ENCODE measurements at places on chromosomes 16 and 17.

GRCh38 chr17:41812381-41813151, at the start of gene FKBP10:
Gene FKBP10, plus strand, starts transcription at chr17:41813004. Its CDS starts 31 bp downstream, at chr17:41813035.
- DNase-seq = no peak

DNA sequence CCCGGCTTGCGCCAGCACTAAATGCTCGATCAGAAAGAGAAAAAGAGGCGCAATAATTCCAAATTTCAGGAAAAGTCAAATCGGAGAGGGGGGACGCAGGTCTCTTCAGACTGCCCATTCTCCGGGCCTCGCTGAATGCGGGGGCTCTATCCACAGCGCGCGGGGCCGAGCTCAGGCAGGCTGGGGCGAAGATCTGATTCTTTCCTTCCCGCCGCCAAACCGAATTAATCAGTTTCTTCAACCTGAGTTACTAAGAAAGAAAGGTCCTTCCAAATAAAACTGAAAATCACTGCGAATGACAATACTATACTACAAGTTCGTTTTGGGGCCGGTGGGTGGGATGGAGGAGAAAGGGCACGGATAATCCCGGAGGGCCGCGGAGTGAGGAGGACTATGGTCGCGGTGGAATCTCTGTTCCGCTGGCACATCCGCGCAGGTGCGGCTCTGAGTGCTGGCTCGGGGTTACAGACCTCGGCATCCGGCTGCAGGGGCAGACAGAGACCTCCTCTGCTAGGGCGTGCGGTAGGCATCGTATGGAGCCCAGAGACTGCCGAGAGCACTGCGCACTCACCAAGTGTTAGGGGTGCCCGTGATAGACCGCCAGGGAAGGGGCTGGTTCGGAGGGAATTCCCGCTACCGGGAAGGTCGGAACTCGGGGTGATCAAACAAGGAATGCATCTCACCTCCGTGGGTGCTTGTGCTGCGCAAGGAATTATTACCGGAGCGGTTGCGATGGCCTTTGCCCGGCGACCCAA, 4.0 kb upstream of the DLX4 start:
- no peak for DNase-seq

DNA sequence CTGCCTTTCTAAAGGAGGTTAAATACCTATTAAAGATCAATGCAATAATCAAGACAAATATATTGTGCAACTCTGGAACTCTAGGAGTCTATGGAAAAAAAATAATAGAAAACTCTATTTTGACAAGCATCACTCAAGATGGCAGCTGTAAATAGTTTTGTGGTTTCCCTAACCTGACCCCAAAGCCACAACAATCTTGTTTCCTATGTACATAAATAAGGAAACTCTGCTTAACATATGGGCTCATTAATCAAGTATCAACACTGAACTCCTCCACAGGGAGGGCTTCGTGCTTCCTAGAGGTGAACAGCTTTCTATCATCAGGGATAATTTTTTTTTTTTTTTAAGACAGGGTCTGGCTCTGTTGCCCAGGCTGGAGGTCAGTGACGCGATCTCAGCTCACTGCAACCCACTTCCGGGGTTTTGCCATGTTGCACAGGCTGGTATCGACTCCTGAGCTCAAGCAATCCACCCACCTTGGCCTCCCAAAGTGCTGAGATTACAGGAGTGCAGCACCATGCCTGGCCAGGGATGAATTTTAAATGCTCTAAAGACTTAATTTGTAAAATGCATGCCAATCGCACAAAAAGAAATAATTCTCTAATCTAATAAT, 42.5 kb downstream of the ARHGAP17 start:
- DNase-seq = no peak

DNA sequence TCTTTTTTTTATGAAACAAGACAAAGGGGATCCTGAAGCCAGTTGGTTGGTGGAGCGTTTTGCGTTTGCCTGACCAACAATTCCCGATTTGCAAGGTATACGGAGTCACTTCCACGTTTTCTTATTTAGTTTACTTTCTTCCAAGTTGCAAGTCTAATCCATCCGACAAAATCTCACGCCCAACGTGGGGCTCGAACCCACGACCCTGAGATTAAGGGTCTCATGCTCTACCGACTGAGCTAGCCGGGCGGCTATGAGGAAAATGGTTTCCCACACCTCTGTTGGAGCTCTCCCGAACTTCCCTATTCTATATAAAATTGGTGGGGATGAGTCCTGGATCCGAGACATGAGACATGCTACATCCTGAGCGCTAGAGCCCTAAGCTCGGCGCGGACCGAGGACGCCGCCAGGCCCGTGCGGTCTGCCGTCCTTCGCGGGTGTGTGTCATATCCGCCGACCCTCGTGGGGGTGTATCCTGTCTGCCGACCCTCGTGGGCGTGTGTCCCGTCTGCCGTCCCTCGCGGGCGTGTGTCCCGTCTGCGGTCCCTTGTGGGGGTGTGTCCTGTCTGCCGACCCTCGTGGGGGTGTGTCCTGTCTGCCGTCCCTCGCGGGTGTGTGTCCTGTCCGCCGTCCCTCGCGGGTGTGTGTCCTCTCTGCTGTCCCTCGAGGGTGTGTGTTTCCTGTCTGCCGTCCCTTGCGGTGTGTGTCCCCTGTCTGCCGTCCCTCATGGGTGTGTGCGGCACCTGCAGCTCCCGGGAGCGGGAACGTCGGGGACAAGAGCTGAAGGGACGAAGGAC, 22.6 kb downstream of the ZNF213 start:
- DNase-seq = no peak

GRCh38 chr17:27888067-27888466, 5.1 kb downstream of the LYRM9 start:
- no peak for DNase-seq

DNA sequence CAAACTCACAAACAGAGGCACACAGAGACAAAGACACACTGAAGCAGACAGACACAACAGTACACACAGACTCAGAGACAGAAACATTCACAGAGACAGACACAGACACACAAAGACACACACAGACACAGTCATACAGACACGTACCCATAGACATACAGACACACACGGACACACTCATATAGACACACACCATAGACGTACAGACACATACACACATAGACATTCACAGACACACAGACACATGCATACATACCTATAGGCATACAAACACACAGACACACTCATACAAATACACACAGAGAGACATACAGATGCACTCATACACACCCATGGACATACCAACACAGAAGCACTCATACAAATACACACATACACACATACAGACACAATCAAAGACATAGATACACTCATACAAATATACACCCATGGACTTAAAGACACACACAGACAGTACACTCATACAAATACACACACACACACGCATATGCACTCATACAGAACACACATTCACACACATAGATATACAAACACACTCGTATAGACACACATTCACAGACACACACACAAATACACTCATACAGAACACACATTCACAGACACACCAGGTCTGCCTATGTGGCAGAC, 19.9 kb upstream of the MRTFB start:
- DNase-seq = no peak

GRCh38 chr16:73949574-73950320, 346.9 kb upstream of the PSMD7 start:
- no peak for DNase-seq

DNA sequence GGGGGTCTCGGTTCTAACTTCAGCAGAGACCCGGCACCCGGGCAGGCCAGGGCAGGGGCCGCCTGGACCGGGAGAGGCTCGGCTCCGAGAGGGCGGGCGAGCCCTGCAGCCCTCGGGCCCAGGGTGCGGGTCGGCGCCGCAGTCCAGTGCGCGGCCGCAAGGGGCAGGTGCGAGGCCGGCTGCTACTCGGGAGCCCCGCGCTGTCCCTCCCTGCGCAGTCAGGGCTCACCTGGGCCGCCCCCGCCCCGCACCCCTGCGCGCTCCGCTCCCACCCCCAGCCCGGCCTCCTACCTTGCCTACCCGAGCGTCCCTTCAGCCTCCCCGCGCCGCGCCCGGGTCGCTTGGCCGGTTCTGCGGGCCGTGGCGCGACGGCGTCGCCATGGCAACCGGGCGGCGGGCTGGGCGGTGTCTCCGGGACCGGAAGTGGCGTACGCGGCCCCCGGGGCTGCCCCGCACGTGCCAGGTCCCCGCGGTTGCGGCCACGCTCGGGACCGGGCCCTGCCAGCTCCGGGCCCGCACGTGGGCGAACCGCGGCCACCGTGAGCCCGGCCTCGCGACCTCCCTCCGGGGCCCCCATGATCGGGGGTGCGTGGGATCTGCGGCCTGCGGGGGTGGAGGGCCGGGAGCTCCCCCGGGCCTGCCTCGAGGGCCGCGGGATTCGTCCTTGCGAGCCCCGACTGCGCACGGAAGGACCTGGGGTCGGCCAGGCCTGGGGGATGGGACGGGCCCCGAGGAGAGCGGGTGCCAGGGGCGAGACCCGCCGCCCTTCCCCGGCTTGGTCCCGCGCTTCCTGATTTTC, at the start of gene CYB561:
Gene CYB561 (minus strand): TSS at position 353 of the 799 bp plus-strand sequence. CDS start 8,759 bp downstream, outside the sequence.
- DNase-seq = peak; percentile 91

DNA sequence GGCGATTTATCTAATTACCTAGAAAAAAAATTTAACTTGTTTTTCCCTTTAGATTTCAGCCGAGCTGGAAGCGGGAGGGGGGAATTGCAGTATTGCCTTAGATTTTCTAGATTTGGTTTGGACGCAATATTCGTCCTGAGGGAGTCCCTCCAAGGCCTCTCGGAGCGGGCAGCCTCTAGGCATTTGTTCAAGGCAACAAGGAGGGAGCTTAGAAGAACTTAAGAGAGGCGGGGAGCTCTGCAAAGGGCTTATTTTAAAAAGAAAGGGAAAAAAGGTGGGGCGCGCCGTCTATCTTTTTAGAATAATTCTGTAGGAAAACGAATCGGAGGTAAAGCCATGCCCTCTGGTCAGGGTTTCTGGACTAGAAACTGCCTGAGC, 407 bp upstream of the TMEM94 start:
- no peak for DNase-seq

- DNase-seq = no peak
Observed at GRCh38 chr17:76497979-76498875, 3.0 kb downstream of the RHBDF2 start.

DNA sequence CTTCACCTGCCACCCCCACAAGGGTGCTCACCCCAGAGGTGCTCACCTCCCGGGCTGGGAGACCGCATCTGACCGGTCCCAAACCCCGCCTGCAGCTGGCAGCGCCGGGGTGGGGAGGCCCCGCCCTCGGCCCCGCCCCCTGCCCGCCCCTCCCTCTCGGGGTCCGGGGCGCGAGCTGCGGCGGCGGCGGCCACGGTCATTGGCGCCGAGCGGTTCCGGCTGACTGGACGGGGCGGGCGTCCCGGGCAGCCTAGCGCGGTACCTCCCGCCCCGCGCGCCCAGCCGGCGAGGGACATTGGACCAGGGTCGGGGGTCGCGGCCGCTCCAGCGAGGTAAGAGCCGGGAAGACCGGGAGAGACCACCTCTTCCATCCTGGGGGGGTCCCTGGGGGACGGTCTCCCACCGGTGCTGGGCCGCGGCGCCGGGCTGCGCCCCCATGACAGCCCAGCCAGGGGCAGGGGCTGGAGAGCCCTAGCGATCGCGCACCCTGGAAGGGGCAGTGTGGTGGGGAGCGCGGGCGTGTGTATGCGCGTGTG, at the start of gene CACNG5:
Gene CACNG5 (plus strand): TSS at position 199 of the 536 bp plus-strand sequence. CDS start 42,216 bp downstream, outside the sequence.
- no peak for DNase-seq

- no peak for DNase-seq
Observed at GRCh38 chr16:74635303-74635702, 28.4 kb upstream of the GLG1 start.

DNA sequence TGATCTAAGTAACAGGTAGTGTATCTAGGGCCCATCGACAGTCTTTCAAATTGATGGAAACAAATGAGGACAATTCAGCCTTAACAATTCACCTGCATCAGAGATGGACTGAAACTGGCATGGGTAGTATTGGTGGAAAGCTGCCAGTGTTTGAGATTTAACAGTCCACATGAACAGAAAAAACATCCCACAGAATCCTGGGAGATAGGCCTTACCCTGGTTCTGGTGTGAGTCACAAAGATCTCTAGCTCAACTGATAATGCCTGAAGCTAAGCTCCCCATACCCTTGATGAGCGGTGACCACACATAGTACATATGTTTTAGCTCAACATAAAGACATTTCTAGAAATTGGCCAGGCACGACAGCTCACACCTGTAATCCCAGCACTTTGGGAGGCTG, 21.9 kb downstream of the CRK start:
- no peak for DNase-seq

DNA sequence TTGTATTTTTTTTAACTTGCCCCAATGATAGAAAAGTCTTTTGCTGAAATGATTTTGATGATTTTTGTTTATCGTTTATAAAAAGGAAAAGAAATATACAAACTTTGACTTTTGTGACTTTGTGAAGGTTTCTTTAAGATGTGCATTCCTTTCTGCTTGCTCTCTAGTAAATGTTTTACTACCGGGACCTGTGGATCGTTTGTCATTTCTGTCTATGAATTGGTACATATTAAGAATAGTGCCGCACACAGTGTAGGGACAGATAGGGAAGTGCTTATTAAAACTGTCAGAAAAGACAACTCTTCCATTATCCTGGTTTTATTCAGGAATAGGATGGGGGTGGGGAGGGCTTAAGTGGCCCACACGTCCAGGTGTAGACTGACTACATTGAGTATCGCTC, 8.1 kb upstream of the PSMC5 start:
- DNase-seq = no peak

GRCh38 chr16:24070851-24071250, 185.3 kb upstream of the CACNG3 start:
- peak; percentile 41 for DNase-seq

DNA sequence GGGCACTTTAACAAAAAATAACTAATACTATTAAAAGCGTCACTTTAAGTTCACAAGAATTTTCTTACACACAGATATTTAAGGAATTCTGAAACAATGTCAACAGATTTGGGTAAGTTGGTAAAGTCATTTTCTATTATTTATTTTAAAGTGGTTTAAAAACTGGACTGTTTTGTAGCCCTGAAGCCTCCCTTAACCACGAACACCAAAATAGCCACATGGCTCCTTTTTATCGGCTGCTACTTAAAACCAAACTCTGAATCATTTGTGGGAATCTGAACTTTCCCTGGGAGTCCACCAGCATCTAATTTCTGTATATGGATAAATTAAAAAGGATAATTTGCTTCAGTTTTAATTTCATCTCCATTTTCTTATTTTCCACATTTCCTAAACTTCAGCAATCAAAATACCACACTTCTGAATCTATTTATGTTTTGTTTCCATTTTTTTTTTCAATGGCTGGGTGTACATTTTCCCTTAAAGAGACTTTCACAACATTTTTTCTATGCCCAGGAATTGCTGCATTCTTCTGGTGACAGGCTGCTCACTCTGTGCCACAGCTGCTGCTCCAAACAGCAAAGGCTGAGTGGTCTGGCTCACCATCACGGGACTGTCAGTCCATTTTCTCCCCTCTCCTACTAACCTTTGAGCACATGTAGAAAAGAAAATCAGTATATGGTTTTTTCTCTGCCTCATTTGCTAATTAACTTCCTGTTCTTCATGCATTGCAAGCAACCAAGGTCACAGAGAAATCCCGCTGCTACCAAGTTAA, 255.5 kb upstream of the KCNJ16 start:
- DNase-seq = no peak

All from GM12892 (cell line).